ENCODE measurements at places on chromosomes 4 and X.

- DNase-seq, result no peak
These were observed 39.3 kb downstream of the ATP2B3 start for GRCh38 chrX:153556767-153557166.

DNA sequence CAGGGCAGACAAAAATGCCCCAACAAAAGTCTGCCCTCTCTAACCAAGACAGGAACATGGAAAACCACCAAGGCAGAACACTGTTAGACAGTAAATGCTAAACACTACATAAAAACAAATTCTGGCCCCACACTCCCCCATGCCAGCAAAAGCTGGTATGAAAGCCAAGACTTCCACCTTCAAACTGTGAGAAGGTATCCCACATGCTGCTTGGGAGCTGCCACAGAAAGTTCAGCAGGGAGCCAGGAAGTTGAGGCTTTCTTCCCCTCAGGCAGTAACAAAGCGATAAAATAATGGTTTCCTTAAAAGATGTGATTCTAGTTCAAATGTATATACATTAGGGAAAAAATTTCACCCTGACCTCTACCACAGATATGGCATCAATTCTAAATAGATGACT lies 770.4 kb upstream of the NDST4 start:
- DNase-seq, result no peak

GRCh38 chrX:2192584-2193272 lies 308.0 kb downstream of the DHRSX start:
- DNase-seq, result no peak

DNA sequence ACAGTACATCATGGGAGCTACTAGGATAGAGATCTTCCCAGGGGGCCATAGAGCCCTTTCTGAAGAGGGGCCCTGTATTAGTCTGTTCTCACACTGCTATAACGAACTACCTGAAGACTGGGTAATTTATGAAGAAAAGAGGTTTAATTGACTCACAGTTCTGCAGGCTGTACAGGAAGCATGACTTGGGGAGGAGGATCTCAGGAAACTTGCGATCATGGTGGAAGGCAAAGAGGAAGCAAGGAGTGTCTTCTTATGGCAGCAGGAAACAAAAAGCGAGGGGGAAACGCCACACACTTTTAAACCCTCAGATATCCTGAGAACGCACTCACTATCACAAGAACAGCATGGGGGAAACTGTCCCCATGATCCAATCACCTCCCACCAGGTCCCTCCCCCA lies 4.2 kb upstream of the SLC9A6 start:
- DNase-seq, result no peak

GRCh38 chr4:129972257-129972656 lies 876.3 kb downstream of the C4orf33 start:
- no peak for DNase-seq

DNA sequence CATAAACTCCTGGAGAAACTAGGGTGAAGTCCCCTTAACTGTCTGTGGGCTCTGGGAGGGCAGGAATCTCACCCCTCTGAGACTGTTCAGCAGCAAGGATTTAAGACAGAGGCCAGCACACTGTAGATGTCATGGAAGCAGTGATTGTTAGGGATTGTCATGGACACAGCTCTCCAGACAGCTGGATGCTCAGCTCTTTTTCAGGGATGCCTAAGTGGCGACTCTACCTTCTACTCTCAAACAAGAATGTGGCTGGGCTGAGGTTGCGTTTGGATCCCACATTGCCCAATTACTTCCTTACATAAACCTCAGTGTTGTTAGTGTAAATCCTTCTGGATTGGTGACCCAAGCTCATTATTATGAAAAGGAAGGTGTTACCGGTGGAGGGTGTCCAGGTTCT lies 291.9 kb upstream of the VCX3A start:
- DNase-seq, result no peak

DNA sequence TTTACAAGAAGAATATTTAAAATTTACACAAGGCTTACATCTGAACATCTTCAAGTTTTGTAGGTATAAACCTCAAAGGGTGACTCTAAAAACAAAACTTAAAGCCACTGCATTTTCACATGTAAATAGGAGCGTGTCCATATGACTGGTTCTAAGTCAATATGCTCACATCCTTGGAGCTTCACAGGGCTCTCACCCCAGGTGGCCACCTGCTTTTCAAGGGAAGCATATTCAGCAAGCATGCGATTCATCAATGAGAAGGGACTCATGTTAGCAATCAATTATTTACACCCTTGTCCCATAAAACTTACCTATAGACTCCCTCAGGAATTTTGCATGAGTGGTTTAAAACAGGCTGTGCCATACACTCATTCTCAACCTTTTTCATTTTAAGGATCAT lies 17.8 kb upstream of the KLHL34 start:
- DNase-seq, result no peak

DNA sequence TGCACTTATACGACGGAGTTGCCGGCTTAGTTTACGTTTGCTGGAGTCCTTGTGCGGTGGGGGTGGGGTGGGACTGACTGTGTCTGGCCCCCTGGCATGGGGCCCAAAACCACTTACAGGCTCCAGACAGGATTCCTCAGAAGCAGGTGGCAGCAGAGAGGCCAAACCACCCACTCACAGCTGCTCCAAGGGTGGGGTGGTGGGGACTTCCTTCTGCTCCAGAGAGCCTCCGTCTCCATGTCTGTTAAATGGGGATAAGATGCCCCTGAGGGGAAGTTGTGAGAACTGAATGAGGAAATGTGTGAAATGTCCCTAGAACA lies 36.7 kb downstream of the PSAPL1 start:
- DNase-seq, result no peak

GRCh38 chrX:57313583-57314215 lies 27.2 kb downstream of the FAAH2 start:
- no peak for DNase-seq

- DNase-seq, result no peak
These were observed 105.2 kb upstream of the AMOT start for GRCh38 chrX:112945826-112946225.

- no peak for DNase-seq
These were observed 581.4 kb upstream of the DIPK2B start for GRCh38 chrX:45781901-45782553.

DNA sequence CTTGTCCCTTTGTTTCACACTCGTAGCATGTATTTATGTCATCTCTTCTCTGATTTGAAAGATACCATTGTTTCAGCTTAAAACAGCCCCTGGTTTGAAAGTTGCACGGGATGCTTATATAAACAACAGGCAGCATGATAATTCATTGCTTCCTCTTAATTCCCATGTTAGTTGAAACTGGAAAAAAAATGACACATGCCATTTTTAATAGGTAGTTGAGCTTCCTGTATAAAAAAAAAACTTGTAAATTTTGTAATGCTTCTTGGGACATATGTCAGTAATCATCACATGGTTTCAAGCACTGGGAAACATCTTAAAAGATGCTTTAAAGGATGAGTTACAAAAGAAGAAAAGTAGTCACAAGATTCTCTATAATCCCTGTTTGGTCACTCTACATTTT lies 243.0 kb downstream of the PALLD start:
- no peak for DNase-seq

DNA sequence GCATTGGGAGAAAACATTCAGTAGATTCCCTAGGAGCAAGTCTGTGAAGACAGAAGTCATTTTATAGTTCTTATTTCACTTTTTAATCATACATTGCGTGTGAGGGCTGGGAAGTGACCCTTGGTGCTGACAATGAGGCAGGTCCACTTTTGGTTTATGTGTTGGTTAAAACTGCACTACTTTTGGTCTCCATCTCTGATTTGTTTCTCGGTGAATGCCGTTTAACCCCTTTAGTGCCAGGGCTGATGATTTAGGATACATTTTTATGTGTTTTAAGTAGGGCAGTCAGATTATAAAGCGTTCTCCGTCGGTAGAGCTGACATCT lies 110.4 kb downstream of the AFF1 start:
- no peak for DNase-seq

DNA sequence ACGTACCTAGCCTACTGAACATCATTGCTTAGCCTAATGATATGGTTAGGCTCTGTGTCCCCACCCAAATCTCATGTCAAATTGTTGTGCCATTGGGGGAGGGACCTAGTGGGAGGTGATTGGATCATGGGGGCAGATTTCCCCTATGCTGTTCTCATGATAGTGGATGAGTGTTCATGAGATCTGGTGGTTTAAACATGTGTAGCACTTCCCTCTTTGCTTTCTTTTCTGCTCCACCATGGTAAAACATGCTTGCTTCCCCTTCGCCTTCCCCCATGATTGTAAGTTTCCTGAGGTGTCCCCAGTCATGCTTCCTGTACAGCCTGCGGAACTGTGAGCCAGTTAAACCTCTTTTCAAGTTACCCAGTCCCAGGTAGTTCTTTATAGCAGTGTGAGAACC lies 102.6 kb downstream of the RAPGEF2 start:
- DNase-seq, result no peak

DNA sequence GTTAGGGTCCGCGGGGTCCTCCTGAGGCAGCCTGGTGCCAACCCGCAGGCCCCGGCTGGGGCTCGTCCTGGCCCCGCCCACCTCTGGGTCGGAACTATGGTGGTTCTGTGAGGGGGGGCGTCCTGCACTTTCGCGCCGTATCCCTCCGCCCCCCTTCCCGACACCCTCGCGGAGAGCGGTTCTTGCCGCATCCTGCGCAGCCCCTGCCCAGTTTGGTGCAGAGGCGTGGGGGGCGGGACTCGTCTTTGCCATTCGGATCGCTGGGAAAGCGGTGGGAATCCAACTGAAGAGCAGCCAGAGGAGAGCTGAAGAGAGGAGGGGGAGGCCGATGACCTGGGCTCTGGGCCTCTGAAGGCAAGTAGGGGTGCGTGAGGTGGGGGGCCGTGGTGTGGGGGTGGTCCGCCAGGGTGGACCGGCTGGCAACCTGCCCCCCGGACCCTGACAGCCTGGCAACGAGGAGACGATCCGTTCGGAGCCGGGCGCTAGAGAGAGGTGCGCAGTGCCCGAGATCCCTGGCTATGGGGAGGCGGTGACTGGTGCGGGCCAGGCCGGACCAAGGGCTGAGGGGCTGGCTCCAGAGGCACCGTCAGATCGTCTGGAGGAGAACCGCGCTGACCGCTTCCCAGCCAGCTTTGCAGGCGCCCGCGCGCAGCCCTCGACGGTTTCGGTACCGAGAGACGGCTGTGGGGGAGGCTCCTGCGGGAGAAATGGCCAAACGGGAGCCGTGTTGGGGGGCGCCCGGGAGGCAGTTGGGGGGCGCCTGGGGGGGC lies at the start of gene GPRASP1:
Gene GPRASP1 (plus strand): TSS at position 242 of the 770 bp plus-strand sequence. CDS start 2,431 bp downstream, outside the sequence.
- DNase-seq, result peak; percentile 38

- DNase-seq, result no peak
These were observed 665.6 kb downstream of the TRIML1 start for GRCh38 chr4:188804861-188805260.

DNA sequence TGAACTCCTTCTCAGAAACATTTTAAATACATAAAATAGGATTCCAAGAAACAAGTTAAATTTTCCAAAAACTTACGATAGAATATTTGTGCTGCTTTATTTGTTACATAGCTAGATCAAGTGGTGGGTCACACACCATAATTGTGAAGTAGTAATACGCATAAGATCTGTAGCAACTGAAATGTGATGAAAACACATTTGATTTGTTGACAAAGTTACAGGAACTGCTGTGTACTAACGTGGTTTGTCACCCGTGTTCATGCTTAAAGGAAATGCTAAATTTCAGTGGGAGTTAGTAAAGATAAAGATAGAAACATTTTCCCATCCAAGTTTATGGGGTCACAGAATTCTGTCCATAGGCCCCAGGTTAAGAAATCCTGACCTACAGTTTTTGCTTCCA lies 34.1 kb upstream of the PHEX start:
- DNase-seq, result no peak

- no peak for DNase-seq
These were observed 113.5 kb upstream of the BEND4 start for GRCh38 chr4:42265782-42266602.

GRCh38 chr4:185463541-185463940 lies 8.0 kb downstream of the CCDC110 start:
- no peak for DNase-seq

- DNase-seq, result no peak
These were observed 203.3 kb upstream of the HS3ST1 start for GRCh38 chr4:11632025-11632424.

DNA sequence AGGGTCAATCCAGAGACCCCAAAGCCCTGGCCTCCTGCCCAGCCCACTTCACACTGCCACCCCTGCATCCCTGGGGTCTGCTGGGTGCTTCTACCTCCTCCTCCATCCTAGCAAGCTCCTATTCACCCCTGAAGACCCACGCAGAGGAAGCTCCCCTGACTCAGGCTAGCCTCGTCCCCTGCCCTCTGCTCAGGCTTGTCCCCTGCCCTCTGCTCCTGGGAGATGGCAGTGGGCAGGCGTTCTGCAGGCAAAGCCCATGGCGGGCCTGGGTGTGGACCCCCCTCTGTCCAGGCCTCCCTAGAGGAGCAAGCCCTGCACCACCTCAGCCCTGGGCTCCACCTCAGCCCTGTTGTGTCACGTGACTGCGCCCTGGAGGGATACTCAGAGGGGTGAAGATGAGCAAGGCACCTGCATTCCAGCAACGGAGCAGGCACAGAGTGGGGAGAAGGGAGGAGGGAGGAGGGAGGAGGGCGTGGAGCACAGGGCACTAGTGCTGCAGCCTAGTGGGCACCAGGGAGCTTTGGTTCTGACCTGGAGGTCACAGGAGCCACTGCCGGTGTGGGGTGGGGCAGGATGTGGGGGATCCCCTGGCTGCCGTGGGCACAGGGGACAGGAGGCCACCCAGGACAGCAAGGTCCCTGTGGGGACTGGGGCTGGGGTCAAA lies 27.6 kb upstream of the FGFR3 start:
- DNase-seq, result no peak

GRCh38 chr4:99180382-99181070 lies 36.4 kb upstream of the ADH4 start:
- DNase-seq, result no peak

DNA sequence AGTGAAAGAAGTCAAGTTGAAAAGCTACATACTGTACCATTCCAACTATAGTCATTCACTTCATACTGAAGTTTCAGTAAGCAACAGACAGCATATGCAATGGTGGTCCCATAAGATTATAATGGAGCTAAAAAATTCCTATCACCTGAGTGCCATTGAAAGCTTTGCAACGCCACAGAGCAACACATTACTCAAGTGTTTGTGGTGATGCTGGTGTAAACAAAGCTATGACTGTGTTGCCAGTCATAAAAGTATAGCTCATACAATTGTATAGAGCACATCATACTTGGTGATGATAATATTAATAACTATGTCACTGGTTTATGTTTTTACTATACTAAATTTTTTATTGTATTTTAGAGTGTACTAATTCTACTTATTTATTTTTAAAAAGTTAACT lies 78.9 kb downstream of the NAF1 start:
- DNase-seq, result no peak

- no peak for DNase-seq
These were observed 13.4 kb downstream of the RBMX2 start for GRCh38 chrX:130415201-130415600.

- DNase-seq, result no peak
These were observed 64.5 kb upstream of the CLDN34 start for GRCh38 chrX:9902656-9903055.

DNA sequence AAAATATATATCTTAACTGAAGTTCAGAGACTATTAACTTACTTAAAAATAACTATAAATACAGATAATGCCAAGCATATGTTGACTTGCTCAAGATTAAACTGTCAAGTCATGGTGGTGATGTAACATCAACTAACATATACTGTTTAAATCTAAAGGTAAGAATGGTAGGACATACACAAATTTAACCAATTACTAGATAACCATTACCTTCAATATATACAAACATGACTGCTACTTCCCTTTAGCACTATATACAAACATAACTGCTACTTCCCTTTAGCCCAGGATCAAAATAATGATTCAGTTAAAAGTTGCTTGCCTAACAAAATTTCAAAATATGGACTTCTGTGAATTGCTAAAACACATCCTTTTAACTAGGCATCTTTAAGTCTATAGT lies 14.9 kb downstream of the HNRNPD start:
- no peak for DNase-seq
